Myometrial cell (primary cell): ENCODE measurements at places on chromosomes 12 and 14. TPM values are rescaled to one million over a fixed set of nuclear protein-coding genes. Genes with fewer than 3 reads are reported as not detected.

Gene TMEM132C
- not detected in 2 replicates for total RNA-seq

Gene METTL3
- total RNA-seq: 49.4 and 51.6 TPM in 2 replicates

Gene KLRG1
- 0.58 and 4.3 TPM in 2 replicates for total RNA-seq

Gene WNT5B
- 62.4 and 73.8 TPM in 2 replicates for total RNA-seq

Gene ARHGAP9
- 0.18 TPM in 1 of 2 replicates, not detected in the other for total RNA-seq

Gene MYF6
- not detected in 2 replicates for total RNA-seq

Gene OR4E2
- not detected in 2 replicates for total RNA-seq

Gene CFAP251
- total RNA-seq: 2.0 and 6.2 TPM in 2 replicates

Gene TAS2R42
- total RNA-seq: not detected in 2 replicates

Gene OTX2
- total RNA-seq: not detected in 2 replicates

Gene PLXNC1
- total RNA-seq: 1.7 and 1.8 TPM in 2 replicates

Gene ZBTB1
- 20.2 and 36.0 TPM in 2 replicates for total RNA-seq

Gene RDH5
- total RNA-seq: 6.3 and 9.7 TPM in 2 replicates

Gene BCL7A
- 0.29 and 1.9 TPM in 2 replicates for total RNA-seq

Gene MAP4K5
- total RNA-seq: 48.9 and 65.2 TPM in 2 replicates

Gene TRIM9
- total RNA-seq: under 0.01 and 0.58 TPM in 2 replicates

Gene CCDC196
- total RNA-seq: not detected in 2 replicates

Gene PRB2
- not detected in 2 replicates for total RNA-seq

Gene ASPG
- not detected in 2 replicates for total RNA-seq

Gene KLRC2
- not detected in 2 replicates for total RNA-seq

Gene DEPDC4
- 1.2 TPM in 1 of 2 replicates, not detected in the other for total RNA-seq

Gene C14orf132
- total RNA-seq: 9.5 and 12.6 TPM in 2 replicates

Gene BICD1
- 3.5 and 6.9 TPM in 2 replicates for total RNA-seq

Gene ANO2
- total RNA-seq: not detected in 2 replicates

Gene NXPH4
- total RNA-seq: 0.71 and 1.2 TPM in 2 replicates

Gene HECTD1
- 101 and 126 TPM in 2 replicates for total RNA-seq

Gene POTEM
- not detected in 2 replicates for total RNA-seq

Gene OTOGL
- 0.29 TPM in 1 of 2 replicates, not detected in the other for total RNA-seq
